ENCODE measurements at places on chromosomes 1 and 21. TPM values are rescaled to one million over a fixed set of nuclear protein-coding genes. Genes with fewer than 3 reads are reported as not detected.

PKNOX1 gene
- polyA plus RNA-seq = 33.3 TPM

PLD5 gene
- 6.9 TPM for polyA plus RNA-seq

BRDT gene
- not detected for polyA plus RNA-seq

CFH gene
- polyA plus RNA-seq = 1.7 TPM

PCAT6 gene
- polyA plus RNA-seq = 2.3 TPM

AVPR1B gene
- not detected for polyA plus RNA-seq

NR5A2 gene
- polyA plus RNA-seq = 0.05 TPM

FCAMR gene
- polyA plus RNA-seq = not detected

REN gene
- not detected for polyA plus RNA-seq

OR10J1 gene
- polyA plus RNA-seq = not detected

ADCY10 gene
- 0.04 TPM for polyA plus RNA-seq

ANGPTL7 gene
- not detected for polyA plus RNA-seq

FCGR2B gene
- polyA plus RNA-seq = not detected

LAX1 gene
- 0.07 TPM for polyA plus RNA-seq

NR0B2 gene
- polyA plus RNA-seq = not detected

KRTAP19-3 gene
- polyA plus RNA-seq = not detected

PLPP3 gene
- polyA plus RNA-seq = 4.0 TPM

RHD gene
- polyA plus RNA-seq = not detected

RGS16 gene
- 0.18 TPM for polyA plus RNA-seq

MCOLN3 gene
- 5.5 TPM for polyA plus RNA-seq

ACTN2 gene
- polyA plus RNA-seq = not detected

MRPL55 gene
- 53.7 TPM for polyA plus RNA-seq

FNDC5 gene
- not detected for polyA plus RNA-seq

All from keratinocyte (primary cell).